Activated CD4-positive, alpha-beta T cell treated with anti-CD3 and anti-CD28 coated beads for 1 hour (primary cell): ENCODE measurements at places on chromosomes 4 and X.

GRCh38 chr4:81499840-81500239 is 28.1 kb upstream of the RASGEF1B start:
- no peak for DNase-seq

- DNase-seq, result no peak
Measured at GRCh38 chr4:113024388-113024787, 25.1 kb upstream of the ANK2 start.

GRCh38 chr4:2818351-2818939 is 25.2 kb upstream of the ADD1 start:
- DNase-seq, result no peak

DNA sequence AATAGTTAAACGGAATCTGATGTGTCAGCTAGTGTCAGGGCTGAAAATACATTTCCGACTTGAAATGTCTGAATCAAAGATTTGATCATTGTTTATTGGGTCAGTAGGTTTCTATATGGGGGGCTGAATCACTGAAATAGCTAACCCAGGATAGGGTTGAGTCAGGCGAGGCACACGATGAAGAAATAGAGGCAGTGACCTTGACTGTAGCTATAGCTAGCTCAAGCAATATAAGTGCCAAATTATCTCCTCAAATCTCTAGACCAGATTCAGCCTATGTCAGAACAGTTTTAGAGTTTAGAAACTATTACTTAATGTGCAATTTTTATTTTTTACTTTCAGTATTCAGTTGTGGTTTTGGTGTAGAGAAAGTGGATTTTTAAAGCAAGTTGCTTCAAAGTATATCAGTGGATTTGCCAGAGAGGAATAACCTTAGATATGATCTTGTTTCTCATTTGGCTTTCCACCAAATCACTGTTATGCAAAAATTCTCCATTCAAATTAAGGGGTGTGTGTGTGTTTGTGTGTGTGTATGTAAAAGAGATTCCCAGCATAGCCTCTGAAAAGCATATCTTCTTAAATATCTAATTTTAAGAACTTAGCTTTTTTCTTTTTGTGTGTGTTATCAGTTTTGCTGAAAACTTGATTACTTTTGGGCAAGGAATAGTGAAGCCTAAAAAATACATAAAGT is 100.3 kb upstream of the RPL34 start:
- DNase-seq, result no peak

DNA sequence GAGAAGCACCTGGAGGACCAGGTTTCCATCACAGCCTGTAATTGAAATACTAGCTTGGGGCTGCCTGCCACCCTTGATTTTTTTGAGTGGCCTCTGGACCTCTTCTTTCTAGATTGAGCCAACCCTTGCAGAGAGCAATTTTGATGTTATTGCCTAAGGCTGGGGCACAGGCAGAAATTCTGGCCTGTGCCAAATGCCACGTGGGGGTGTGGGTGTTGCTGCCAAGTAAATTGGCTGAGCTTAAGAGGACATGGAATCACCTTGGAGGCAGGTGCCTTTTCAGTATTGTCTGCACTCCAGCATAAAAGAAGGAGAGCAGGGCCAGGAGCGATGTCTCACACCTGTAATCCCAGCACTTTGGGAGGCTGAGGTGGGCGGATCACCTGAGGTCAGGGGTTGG is 286.1 kb upstream of the PRPS2 start:
- no peak for DNase-seq

GRCh38 chr4:62360156-62360545 is 1160.0 kb downstream of the ADGRL3 start:
- no peak for DNase-seq

GRCh38 chr4:75306506-75306905 is 207.7 kb downstream of the RCHY1 start:
- no peak for DNase-seq

GRCh38 chrX:104253567-104254441 is 929 bp downstream of the ESX1 start:
- DNase-seq, result no peak

- no peak for DNase-seq
Measured at GRCh38 chr4:73978886-73979285, 2.9 kb downstream of the PF4 start.

DNA sequence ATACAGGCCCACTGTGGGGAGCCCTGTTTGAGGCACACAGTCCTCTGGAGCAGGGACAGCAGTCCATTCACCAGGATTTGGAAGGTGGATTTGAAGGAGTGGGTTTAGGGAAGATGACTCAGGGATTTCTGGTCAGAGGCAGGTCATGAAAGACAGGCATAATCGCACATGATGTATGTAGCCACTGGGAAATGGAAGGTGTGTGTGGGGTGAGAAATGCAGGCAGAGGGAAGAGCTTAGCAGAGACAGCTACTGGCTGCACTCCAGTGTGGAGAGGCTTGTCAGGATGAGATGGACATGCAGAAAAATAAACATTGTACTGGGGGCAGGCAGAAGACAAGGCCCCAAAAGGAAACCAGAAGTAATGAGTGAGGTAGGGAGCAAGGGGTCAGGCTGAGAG is 85.2 kb upstream of the STS start:
- no peak for DNase-seq

DNA sequence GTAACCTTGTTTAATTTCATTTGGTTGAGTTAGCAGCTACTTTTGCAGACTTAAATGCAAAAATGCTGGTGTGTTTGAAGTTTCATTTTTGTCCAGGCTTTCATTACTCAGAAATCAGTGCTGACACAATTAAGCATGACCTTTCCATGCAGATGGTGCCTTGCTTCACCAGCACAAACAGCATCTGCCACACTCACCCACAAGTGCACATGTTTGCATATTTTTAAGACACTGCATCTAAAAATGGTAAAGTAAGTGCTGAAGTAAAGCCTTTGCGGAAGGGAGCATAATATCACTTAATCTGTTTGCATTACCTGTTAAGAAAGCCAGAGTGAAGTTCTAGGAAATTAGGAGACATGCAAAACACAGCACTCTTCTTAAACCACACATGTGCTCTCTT is 7.3 kb upstream of the DAPP1 start:
- no peak for DNase-seq

- no peak for DNase-seq
Measured at GRCh38 chr4:148204171-148204570, 238.0 kb downstream of the NR3C2 start.

GRCh38 chr4:150547154-150547838 is 34.7 kb upstream of the MAB21L2 start:
- DNase-seq, result no peak
